Activated CD4-positive, CD25-positive, alpha-beta regulatory T cell treated with anti-CD3 and anti-CD28 coated beads, Interleukin-2, amount 50 U/mL, for 24 hours (primary cell): ENCODE measurements at places on chromosomes 3 and 15.

GRCh38 chr3:100105501-100105900 lies 8.8 kb downstream of the FILIP1L start:
- ATAC-seq, result peak; percentile 65

DNA sequence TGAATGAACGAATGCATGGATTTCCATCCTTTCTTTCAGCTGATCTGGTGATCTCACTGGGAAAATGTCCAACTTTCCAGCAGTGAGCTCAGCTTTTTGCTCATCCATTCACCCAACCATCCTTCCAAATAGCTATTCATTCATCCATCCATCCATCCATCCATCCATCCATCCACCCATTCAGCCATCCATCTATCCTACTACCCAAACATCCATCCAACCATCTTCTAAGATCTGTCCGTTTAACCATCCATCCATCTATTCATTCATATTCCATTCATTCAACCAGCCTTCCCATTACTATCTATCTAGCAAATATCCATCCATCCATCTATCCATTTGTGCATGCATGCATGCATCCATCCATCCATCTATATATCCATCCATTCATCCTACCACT lies 39.4 kb downstream of the WNT7A start:
- no peak for ATAC-seq

DNA sequence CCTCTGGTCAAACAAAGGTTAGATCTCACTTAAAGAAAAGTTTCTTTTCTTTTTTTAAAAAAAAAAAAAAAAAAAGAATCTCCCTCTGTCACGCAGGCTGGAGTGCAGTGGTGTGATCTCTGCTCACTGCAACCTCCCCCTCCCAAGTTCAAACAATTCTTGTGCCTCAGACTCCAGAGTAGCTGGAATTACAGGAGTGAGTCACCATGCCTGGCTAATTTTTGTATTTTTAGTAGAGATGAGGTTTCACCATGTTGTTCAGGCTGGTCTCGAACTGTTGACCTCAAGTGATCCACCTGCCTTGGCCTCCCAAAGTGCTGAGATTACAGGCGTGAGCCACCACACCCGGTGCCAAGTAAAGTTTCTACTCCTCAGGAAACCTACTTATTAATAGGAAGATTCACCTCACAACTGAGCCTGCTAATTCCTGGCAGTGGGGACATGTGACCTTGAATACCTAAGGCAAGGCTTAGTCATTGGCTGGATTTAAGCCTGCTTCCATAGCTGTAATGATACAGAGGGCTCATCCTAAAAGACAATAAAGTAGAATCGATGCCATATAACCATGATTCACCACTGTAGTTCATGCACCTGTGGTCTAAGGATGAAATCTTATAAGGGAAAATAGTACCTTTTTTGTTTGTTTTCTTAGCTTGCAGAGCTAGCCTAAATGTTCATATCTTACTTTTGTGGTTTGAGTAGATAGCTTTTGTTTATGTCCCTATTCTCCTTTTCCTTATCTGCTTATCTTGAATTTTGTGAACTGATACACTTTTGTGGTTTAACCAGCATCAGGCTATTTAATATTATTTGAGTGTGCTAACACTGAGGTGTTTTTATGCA lies 24.8 kb upstream of the RBMS3 start:
- no peak for ATAC-seq

DNA sequence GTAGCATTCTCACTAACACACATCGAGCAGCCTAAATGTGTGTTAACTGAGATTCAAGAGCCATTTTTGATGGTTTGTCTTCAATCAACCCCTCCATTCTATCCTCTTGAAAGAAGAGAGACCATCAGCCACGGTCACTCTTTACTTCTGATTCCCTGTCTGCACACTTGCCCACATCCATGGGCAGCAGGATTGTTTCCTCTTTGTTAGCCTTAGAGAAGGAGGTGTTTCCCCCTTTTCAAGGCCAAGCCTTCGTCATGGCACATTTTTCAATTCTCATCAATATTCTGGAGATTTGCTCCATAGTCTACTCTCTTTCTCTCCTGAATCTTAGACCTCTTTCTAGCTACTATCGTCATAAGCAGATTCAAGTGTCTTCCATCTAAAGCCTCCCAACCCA lies 522.4 kb upstream of the NAALADL2 start:
- ATAC-seq, result no peak

GRCh38 chr3:31064021-31064420 lies 169.6 kb upstream of the GADL1 start:
- no peak for ATAC-seq

DNA sequence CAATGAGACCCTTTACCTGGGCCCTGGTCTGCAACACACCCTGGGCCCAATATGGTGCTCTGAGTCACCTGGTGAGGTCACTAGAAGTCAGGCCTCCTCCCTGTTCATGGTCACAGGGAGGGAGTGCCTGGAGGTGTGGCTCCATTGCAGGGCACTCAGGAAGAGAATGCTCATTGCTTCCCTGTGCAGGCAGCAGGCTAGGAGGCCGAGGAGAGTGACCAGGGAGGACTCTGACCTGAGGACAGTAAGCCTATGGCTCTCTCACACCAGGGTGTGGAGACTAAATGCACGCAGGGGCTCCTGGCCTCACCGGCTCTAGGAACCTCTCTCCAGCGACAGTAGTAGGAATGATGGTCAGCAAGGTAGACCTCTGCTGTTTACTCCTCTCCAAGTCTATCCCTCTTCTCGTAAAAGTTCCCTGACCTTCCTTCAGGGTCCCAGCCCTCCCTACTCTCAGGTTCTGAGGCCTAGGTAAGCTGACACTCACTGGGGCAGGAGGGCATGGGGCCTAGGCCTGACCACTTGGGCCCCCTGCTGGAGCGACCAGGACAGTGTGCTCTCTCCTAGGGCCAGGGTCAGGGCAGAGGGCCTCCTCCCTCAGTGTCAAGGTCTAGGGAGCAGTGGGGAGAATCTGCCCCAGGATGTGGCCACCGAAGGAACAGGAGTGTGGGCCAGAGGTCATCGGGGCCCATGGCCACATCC lies 9.6 kb upstream of the SLCO2A1 start:
- no peak for ATAC-seq
